ENCODE measurements at places on chromosomes 2 and 18.

DNA sequence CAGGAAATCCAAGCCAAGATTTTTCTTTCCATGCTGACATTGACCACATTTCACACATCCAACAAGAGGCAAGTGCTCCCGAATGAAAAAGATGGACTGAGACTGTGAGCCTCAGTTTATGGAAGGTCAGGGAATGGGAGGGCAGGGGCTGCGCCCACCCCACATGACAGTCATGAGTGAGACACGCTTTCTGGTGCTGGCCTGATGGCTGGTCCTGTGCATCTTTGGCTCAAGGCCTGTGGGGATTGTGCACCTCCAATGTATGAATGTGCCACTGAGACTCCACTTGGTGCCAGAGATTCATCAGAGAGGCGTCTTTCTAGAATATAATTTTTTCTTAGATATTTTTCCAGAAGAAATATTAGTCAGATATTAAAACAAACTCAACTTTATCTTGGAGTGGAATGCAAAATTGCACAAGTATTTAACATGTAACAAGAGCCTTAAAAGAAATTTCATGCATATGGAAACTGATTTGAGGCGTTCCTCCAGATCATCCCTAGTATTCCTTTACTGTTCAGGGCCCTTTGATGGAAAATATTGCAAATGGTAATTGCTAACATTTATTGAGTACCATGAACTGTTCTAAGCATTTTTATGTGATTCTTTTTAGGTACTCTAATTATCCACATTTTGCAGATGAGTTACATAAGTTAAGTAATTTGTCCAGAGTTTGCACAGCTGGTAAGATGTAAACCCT, 87.3 kb upstream of the GPR45 start:
- DNase-seq = no peak

GRCh38 chr2:109164739-109165221, 35.8 kb downstream of the SH3RF3 start:
- no peak for DNase-seq

- DNase-seq = no peak
These were observed 129.9 kb downstream of the L3MBTL4 start for GRCh38 chr18:6284761-6285160.

GRCh38 chr18:26434887-26435286, 113.5 kb downstream of the KCTD1 start:
- DNase-seq = no peak

DNA sequence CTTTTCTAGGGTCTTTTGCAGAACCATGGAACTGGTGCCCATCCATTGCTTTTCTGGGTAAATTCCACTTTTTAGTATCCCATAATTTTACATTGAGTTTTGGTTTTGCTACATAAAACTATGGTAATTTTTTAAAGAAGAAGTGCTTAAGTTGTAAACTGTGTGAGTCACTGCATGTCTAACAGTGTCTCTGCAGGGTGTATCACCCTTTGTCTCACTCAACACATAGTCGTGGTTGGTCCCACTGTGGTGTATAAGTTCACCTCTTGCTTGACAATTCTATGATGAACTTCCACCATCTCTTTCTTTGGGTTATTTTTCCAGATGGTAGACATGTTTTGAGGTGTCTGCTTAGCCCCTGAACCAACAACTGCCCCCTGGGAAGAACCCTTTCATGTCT, 10.5 kb downstream of the SCTR start:
- no peak for DNase-seq
